Right renal cortex interstitium (tissue), 3 donors: ENCODE measurements at places on chromosomes 3 and 15. TPM values are rescaled to one million over a fixed set of nuclear protein-coding genes. Genes with fewer than 3 reads are reported as not detected.

- no peak for DNase-seq
These were observed 22.0 kb upstream of the COL6A5 start for GRCh38 chr3:130323503-130323902.

DNA sequence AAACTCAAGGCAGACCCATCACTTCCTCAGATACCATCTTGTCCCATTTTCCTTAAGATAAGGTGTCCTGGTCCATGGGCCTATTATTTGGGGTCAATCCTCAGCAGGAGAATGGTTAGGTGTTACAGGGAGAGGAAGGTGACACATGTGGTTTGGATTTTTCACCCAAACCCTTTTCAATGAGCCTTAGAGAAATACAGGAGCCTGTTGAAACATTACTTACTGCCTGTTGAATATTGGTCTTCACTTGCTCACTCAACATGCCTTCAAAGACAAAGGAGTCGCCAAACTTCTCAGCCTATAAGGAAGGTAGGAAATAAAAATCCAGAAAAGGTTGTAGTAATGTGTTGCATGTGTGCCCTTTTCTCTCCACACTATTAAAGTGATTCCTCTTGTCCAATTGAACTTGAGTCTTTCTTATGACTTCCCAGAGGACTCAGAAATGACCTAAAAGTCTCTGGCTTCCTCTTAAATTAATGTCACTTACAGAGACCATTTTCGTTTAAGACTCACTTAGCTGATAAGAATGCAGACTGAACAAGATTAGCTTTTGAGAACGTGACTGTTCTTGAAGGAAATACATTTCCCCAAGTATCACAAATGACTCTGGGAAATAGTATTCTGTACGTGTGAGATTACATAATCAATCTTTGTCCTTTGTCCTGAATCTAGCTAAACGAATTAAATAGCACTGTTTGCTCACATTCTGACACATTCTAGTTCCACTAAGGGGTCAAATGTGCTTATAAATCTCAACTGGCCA, 17.8 kb downstream of the SUMF1 start:
- no peak for DNase-seq

GRCh38 chr3:3080309-3080708, 29.9 kb downstream of the IL5RA start:
- no peak for DNase-seq

DNA sequence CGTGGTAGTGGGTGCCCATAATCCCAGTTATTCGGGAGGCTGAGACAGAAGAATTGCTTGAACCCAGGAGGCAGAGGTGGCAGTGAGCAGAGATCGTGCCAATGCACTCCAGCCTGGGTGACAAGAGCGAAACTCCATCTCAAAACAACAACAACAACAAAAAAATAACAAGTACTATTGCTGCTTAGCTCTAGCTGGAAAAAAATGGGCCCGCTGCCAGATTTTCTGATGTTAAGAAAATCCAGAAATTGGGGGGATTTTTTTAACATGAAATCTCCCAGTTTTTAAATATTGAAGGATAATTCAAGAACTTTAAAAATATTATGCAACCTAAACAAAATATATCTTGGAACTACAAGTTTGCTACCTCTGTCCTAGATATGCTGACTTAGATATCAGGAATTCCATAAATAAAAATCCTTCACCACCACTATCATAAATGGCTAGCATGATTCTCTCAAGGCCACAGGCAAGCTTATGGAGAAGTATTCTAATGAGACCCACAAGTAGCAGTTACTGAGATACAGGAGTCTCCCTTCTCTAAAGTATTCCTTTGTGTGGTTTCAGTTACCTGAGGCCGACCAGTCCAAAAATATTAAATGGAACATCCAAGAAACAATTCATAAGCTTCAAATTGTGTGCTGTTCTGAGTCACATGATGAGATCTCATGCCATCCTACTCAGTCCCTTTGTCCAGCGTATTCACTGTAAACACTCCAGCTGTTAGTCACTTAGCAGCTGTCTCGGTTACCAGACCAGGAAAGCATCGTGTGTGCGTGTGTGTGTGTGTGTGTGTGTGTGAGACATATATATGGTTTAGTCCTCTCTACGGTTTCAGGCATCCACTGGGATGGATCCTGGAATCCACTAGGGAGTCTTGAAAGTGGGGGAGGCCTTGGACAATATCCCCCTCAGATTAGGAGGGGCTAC, 277.2 kb downstream of the TBL1XR1 start:
- DNase-seq, result peak; percentile 40

DNA sequence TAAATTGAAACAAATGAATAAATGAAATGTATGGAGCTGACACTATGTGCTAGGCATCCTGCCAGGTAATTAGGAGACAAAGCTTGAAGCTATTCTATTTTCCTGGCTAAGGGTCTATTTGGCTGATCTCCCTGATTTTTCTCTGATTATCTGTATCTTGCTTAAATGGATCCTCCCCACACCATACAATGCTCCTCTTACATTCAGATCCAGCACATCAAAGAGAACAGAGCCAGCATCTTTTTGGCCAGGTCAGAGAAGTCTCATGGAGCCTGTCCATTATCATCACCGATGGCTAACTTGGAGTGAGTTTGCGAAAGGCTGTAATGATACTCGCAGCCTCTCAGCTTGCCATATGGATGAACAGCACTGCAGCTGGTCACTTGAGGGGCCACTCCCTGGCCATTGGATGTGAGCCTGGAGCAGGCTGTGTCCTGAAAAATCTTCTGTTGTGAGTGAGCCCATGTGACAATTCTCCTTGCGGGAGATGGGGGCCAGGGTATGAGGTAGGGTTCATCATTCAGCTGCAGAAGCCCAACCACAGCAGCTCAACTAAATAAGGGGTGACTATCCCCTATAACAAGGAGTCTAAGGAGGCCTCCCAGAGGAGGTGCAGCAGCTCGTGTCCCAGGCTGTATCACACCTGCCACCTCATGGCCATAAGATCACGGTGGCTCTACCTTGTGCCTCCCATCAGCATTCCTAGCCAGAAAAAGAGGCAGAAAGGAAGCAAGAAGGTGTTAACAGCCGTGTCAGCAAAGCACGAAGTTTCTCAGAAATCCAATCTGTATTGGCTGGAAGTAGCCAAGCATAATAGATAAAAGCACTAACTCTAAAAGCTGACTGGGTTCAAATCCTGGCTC, 69.3 kb upstream of the ST8SIA2 start:
- no peak for DNase-seq

DNA sequence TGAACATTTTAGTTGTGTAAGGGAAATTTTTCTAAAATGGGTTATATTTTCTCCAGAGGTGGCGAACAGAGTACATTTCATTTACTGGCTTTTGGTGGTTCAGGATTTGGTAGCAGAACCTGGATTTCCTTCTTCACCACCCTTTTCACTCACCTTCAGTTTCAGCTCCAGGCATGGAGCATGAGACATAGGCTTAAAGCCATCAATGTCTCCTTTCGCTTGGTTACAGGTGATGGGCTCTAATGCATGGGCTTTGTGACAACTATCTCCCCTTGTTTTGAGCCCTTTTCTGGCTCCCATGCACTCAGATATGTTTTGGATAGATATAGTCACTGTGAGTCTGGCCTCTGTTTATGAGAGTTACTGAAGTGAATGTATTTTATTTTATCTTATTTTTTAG, 96.6 kb upstream of the ANKRD28 start:
- DNase-seq, result no peak

GRCh38 chr3:16190704-16191103, 16.2 kb downstream of the GALNT15 start:
- no peak for DNase-seq

DNA sequence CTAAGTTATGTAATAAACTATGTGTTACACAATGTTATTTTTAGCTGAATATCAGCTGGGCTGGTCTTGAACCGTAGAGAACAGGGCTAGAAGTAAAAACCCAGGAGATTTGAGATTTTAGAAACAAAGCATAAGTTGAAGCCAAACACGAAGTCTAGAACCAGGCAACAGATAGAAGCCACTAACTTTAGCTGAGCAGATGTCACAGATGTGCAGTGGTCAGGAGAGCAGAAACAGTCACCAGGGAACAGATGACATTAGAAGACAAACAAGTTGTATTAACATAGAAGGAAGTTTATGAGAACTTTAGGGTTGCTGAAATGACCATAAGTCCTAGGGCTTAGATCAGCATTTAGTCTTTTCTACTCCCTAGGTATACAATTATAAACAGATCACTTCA, 731.0 kb downstream of the ZNF385D start:
- no peak for DNase-seq

GRCh38 chr3:72054976-72055375, 270.0 kb upstream of the PROK2 start:
- DNase-seq, result no peak

- DNase-seq, result no peak
These were observed 599.4 kb downstream of the UNC13C start for GRCh38 chr15:54577476-54578250.

- no peak for DNase-seq
These were observed 22.2 kb downstream of the GRAMD2A start for GRCh38 chr15:72175186-72176044.

DNA sequence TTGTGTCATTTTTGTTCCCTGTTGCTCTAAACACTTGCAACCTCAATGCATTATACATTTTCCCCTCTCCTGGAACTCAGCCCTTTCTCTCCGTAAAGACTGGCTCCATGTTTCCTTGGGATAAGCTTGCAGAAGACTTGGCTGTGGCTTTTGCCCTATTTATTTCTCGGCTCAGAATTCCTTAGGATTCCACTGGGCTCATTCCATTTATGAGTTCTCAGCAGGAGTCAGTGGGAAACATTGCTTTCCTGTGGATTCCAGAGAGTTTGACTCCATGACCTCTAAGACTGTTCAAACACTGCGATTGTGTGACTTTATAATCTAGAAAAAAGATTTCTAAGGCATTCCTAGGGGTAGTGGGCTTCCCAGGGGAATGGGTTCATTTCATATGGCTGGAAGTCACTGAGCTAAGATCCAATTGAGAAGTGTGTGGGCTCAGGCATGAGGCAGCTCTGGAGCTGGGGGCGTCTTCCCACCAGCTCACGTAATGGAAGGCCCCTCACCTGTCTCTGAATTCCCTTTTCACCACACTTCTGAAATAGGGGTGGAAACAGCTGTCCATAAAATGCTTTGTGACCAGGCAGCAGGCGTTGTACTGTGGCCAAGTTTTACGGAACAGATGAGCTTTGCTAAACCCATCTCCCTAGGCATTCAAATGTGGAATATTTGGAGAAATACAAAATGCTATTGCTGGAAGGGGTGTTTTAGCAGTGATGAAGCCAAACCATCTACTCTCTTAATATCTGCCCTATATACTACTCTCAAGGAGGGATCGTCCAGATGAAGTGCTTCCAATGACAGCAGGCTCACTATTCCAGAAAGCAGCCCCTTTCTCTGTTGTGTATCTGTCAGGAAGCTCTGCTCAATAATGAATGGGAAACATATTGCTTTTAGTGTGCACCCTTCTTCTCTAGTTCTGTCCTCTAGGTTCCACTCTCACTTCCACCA, 91.8 kb upstream of the BCL6 start:
- DNase-seq, result no peak

DNA sequence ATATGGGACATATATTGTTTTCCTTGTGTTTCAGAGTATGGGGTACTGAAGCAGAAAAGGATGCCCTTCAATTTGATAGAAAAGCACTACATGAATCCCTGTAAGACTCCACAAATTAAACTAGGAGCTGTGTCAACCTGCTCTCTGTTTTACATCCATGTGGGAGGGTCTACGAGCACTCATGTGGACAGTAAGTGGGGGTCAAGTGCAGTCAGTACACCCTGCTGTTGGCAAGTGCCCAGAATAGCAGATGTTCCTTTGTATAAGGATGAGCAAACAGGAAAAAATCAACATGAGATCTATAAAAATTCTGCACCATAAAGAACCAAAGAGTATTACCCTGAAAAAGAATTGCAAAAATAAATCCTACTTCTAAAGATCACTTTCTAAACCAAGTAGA, 659.9 kb downstream of the SI start:
- no peak for DNase-seq

GRCh38 chr3:106086636-106087035, 217.8 kb upstream of the CBLB start:
- no peak for DNase-seq

- no peak for DNase-seq
These were observed 582.5 kb downstream of the PLOD2 start for GRCh38 chr3:145578471-145578870.

DNA sequence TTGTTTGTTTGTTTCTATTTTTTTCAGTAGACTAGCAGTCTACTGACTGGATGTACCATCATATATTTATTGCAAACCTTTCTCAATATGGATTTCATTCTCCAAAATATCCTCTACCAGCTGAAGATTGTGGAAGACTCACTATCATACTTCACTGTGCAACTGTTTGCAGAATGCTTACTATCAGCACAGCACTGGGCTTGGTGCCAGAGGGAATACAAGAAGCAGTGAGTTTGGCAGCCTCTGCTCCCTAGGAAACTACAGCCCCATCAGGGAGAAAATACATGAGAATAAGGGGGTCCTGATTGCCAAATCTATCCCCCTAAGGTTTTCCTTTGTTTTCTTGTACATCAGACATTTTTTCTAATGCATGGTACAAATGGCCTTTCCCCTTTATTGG, 27.5 kb downstream of the AQP9 start:
- DNase-seq, result no peak

Gene PP2D1
- 0.49 TPM for polyA plus RNA-seq

Gene CSTA
- 1.2 TPM for polyA plus RNA-seq

Gene GRAMD2A
- 4.6 TPM for polyA plus RNA-seq

Gene ADAMTSL3
- 4.5 TPM for polyA plus RNA-seq

Gene PRKAR2A
- polyA plus RNA-seq, result 53.6 TPM

Gene TRIM69
- polyA plus RNA-seq, result 24.1 TPM

Gene FBXW12
- polyA plus RNA-seq, result 0.35 TPM
